ENCODE measurements at places on chromosomes 3 and 15.

DNA sequence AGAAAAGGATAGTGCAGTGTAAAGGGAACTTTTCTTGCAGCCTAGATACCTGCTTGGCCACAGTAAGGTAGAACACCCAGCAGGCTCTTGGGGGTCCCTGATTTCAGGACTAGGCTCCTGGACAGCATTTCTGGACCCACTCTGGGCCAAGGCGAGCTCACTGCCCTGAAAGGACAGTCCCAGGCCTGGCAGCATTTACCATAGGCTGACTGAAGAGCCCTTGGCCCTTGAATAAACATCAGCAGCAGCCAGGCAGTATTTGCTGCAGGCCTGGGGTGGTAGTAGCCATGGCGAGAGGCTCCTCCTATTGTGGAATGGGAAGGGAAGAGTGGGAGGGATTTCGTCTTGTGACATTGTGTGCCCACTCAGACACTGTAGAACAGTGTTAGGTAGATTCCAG is 529.2 kb downstream of the TUSC7 start:
- no peak for DNase-seq

GRCh38 chr15:35565901-35566300 is 19.9 kb upstream of the DPH6 start:
- no peak for DNase-seq

DNA sequence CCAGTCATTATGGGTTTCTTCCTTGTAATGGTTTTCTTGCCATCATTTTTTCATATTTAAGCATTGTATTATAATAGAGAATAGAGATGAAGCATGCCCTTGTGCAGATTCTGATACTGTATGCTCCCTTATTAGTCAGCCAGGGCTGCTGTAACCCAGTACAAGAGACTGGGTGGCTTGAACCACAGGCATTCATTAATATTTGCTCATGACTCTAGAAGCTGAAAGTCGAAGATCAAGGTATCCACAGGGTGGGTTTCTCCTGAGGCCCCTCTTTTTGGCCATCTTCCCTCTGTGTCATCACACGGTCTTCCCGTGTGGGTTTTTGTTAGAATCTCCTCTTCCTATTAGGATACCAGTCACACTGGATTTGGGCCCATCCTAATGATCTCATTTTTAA is 74.5 kb downstream of the FOXP1 start:
- DNase-seq: no peak

DNA sequence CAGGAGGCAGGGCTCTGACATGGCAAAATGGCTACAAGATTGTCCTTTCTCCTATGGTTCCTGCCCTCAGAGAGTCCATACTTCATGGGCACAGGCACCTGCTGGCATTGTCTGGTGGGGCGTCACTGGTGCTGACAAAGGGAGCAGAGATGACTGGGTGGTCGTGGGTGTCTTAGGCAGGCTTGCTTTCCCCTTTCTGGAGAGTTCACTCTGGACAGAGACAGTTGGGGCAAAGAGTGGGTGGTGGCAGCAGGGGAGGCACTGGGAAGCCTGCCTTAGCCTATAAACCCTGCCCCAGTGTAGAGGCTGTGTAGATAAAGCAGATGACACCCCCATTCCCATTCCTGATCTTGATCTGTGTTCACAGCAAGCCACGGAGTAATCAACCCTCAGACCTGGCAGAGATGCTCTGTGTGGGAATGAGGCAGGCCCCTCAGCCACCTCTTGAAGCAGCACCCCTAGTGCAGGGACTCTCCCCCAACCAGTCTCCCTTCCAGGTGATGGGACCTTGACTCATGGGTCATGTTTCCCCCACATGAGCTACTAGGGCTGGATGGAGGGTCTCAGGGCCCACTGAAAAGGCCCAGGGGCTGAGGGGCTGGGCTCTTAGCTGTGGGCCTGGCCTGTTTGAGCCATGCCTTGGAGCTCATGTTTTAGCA is 20.7 kb upstream of the DOCK3 start:
- DNase-seq: no peak

DNA sequence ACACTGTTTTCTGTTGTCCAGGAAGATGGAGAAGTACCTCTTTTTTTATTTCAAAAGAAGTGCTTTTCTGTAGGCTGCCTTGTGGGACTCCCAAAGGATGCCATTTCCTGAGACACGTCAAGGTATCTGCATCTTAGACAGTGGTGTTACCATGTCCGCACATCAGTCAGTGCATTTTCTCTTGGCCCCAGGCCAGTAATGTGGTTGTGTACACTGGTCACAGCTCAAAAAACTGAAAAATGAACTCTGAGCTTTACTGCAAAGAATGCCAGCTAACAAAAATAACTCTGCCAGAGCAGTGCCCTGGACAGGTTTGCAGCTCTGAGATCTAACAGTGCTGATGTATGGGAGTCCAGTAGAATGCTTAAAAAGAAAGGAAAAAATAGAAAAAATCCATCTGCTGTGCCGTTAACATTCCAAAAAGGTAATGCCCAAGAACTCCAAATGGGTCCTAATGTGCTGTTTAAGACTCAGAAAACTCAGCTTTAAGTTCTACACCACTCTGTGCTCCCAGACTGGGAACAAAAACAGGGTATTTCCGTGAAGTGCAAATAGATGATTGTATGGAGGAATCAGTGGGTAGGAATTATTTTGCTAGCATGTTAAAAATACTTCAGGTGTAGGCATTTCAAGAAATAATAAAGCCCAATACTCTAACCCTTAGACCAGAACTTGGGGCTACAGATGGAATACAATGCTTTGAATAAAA is 315.9 kb downstream of the FEZF2 start:
- no peak for DNase-seq

- no peak for DNase-seq
Observed at GRCh38 chr15:61084944-61085367, 144.1 kb downstream of the RORA start.

- no peak for DNase-seq
Observed at GRCh38 chr3:197093871-197094270, 64.3 kb upstream of the MELTF start.

Data from stimulated activated CD4-positive, alpha-beta T cell treated with anti-CD3 and anti-CD28 coated beads, TNF-alpha, amount 100 ng/mL, for 24 hours (primary cell).